ENCODE measurements at places on chromosomes 16 and 17.

GRCh38 chr17:4703330-4703691 lies 626 bp downstream of the PELP1 start:
- no peak for DNase-seq

DNA sequence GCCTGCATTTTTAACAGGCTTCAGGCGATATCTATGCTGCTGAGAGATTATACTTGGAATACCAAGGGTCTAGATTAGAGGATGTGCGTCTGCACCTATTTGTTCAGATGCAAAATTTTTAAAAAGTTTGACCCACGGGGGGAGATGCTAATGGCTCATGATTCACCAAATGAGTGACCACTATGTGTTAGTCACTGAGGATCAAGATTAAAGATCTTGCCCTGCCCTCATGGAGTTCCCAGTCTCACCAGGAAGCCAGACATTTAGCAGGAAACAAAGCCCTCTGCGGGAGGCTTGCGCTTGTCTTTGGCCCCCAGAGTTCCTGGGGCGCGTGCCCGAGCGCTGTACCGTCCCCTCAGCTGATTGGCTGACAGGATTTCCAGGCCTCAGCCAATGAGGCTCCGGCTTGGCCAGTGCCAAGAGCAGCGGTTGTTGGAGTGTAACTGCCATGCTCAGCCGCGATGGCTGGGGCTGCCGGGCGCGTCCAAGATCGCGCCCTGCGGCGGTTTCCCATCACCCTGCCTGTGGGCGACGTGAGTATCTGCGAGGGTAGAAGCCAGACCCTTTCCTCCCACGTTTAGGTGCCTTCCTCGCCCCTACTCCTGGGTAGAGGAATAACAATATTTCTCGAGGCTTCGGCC lies 4.5 kb upstream of the DDX19B start:
- no peak for DNase-seq

GRCh38 chr17:31506517-31506916 lies 115.0 kb downstream of the RAB11FIP4 start:
- no peak for DNase-seq

DNA sequence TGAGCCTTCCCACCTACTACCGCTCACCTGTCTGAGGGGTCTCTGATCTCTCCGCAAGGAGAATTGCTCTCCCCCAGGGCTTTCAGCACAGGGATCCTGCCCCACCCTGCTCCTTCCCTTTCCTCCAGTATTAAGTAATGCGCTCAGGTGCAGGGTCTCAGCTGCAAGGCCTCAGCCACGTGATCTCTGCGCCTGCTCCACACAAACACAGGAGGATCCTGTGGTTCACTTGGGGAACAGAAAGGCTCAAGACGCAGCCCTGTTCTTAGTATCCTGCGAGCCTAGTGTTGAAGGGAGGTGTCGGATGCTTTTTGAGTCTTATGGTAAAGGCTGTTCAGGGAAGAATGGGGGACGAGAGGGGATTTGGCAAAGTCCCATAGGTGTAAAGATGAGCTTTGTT lies 41.6 kb upstream of the GCSH start:
- no peak for DNase-seq

DNA sequence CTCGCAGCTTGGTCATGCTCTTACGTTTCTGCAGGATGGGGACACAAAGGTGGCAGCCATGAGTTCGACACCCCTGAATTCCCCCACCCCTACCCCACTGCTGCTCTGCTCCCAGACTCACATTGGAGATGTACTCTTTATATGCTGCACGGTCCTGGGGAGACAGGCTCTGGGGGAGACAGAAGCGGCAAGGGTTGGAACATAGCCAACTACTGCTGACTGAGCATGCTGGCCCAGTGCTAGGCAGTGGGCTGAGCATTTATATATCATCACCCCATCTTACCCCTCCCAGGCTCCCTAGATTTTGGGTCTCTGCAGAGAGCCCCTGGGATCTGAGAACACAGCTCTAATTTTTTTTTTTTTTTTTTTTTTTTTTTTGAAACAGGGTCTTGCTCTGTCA lies 8.1 kb upstream of the ATXN7L3 start:
- DNase-seq: no peak

GRCh38 chr17:31486351-31487062 lies 95.0 kb downstream of the RAB11FIP4 start:
- no peak for DNase-seq

DNA sequence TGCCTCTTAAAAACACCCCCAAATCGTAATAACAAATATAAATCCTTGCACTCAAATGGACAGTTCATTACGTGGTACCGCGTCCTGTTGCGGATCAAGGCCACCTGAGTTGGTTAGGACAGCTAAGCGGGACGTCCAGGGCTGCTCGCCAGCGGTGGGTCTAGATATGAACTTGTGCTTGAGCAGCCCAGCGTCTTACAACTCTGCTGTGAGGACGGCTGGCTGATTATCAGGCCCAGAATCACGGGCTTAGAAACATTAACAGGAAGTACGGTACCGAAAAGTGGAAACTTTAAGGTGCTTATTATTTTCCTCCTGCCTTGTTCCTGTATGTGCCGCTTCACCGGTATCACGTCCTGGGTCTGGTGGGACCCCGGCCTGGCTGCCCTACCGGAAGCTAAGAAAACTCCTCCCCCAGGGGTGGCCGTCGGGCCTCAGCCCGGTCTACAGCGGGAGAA lies 832 bp upstream of the SRRM2 start:
- DNase-seq: no peak

GRCh38 chr16:74652249-74652648 lies 14.4 kb downstream of the RFWD3 start:
- DNase-seq: no peak

DNA sequence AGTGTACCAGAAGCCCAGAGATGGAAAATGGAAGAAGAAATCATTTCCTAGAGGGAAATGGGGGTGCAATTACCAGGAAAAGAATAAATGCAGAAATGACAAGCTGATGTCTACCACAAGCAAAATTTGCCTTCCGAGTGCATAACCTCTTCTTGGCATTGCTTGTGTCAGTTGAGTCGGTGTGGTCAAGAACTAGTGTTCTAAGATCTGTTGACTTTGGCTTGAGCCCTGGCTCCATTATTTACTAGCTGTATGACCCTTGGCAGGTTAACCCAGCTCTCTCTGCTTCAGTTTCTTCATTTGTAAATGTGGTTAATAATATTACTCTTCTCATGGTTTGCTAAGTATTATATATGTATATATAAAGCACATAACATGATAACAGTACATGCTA lies 273.0 kb upstream of the IRX5 start:
- DNase-seq: no peak

DNA sequence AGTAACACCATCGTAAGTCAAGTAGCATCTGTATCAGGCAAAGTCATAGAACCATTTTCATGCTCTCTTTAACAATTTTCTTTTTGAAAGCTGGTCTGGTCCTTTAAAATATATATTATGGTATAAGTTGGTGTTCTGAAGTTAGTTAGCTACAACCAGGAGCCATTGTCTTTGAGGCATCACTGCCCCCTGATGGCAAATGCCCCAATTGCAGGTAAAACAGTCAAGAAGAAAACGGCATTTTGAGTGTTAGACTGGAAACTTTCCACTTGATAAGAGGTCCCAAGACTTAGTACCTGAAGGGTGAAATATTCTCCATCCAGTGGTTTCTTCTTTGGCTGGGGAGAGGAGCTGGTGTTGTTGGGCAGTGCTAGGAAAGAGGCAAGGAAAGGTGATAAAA lies 14.1 kb downstream of the TP53 start:
- no peak for DNase-seq

- no peak for DNase-seq
These were observed 69.5 kb upstream of the NOL11 start for GRCh38 chr17:67648032-67648905.

GRCh38 chr17:52202520-52203080 lies 44.1 kb upstream of the CA10 start:
- no peak for DNase-seq

DNA sequence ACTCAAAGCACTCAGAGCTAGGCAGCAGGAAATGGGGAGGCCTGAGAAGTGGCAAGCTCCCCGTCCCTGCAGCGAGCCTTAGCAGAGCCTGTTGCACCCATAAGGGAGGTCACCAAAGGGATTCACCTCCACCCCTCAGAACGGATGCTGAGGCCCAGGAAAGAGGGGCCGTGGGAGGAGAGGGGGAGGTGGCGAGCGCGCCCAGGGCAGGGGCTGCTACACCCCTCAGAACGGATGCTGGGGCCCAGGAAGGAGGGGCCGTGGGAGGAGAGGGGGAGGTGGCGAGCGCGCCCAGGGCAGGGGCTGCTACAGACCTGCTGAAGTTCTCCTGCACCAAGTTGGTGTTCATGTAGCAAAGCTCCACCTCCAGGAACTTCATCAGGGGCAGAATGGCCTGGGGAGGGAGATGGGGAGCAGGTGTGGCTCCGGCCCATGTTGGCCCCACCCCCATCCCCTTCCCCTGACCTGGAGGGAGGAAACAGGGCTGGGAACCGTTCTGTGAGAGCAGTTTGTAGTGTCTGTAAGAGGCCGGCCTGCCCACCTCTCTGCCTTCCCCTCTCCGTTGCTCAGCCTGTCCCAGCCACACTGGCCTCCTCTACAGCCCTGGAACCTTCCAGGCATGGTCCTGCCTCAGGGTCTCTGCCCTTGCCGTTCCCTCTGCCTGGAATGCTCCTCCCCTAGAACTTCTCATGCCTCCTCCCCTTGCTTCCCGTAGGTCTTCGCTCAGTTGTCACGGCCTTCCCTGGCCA lies 11.4 kb downstream of the UNC13D start:
- DNase-seq: no peak

DNA sequence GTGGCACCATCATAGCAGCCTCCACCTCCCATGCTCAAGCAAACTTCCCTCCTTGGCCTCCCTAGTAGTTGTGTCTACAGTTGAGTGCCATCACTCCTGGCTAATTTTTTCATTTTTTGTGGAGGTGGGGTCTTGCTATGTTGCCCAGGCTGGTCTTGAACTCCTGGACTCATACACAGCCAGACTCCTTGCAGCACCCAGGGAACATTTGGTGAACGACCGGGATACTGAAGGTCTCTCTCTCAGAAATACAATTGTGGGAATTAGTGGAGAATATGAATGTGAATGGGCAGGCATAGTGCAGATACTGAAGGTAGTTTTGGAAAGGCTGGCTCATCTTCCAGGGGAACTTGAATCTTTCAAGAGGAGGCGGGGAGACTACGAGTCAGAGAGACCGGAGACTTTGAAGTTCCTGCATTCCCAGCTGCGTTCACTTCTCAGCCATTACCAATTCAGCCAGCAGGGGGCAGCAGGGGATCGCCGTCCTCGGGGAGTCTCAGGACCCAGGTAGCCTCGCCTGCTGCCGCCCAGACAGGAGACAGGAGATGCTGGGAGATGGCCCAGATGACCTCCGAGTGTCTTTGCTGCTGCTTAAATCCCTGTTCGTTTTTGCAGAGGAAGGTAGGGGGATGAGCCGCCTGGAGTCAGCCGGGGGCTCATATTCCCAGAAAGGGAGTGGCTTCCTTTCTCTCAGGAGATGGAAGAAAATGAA lies 68.6 kb downstream of the HAPSTR1 start:
- no peak for DNase-seq

- DNase-seq: no peak
These were observed 72.0 kb downstream of the TMEM132E start for GRCh38 chr17:34651402-34651811.

DNA sequence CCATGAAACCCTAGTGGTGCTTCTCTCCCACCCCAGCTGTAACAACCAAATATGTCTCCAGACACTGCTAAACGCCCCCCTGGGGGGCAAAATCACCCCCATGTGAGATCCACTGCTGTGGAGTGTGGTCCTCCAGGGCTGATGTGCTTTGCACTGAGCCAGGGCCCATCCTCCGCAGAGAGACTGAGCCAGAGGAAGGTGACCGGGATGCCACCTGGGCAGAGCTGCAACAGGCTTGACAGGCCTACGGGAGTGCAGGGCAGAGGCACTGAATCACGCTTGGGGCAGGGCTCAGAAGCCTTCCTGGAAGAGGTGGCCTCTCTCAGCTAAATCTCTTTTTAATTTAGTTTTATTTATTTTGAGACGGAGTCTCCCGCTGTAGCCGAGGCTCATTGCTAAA lies 4.4 kb downstream of the GJD3 start:
- no peak for DNase-seq

- DNase-seq: no peak
These were observed 16.2 kb downstream of the LUC7L start for GRCh38 chr16:212999-213398.

GRCh38 chr16:57950382-57950781 lies 20.5 kb downstream of the CNGB1 start:
- DNase-seq: no peak

GRCh38 chr17:32546031-32546444 lies 59.2 kb downstream of the CDK5R1 start:
- no peak for DNase-seq

DNA sequence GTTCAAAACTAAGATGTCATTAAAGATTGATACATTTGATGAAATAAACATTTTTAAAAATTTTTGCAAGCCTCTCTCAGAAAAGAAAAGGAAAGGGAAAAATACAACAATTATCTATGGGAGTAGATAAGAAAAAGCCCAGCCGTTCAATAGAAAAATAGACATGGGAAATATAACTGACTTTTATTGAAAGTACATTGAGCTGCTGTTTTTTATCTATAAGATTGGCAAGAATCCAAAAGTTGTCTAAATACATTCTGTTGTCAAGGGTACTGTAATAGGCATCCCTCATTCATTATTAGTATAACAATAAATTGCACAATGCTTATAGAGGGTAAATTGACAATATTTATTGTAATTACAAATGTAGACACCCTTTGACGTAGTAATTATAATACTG lies 38.4 kb upstream of the IRX6 start:
- DNase-seq: no peak

DNA sequence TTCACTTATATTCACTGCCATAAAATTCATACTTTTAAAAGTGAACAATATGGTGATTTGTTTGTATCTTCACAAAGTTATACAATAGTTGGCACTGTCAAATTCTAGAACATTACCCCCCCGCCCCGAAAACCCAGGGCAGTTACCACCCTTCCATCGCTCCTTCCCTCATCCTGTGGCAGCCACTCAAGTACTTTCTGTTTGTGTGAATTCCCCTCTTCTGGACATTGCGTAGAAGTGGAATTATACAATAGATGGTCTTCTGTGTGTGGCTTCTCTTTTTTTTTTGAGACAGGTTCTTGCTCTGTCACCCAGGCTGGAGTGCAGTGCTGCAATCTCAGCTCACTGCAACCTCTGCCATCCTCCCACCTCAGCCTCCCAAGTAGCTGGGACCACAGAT lies 58.6 kb downstream of the SPECC1 start:
- no peak for DNase-seq

DNA sequence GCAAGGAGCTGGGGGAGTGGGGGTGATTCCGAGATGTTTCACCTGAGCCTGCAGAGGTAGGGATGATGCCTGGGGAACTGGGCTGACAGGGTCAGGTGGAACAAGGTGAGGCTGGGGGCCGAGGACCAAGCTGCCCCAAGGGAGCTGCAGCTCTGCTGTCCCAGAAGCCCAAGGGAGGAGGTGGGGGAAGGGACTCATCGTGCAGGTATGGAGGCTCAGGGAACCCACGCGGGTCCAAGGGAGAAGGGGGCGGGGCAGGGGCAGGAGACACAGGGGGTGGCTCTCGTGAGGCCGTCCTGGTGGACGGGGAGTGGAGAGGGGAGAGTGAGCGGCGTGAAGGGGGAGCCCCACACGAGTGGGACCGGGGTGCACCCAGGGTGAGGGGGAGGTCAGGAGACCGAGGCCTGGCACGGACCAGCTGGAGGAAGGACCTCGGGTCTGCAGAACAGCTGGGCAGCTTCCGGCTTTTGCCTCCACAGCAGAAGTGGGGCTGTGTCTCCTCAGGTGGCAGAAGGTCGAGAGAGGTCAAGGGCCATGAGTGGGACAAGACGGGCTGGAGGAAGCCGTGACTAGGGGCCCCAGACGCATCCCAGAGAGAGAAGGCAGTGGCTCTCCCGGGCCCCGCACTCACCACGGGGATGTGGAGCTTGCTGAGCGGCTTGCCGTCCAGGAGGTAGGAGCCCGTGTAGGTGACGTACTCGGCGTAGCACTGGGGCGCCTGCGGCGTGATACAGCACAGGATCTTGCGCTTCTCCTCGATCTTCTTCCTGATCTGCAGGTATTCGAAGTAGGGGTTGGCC lies 61.1 kb downstream of the ZNF778 start:
- DNase-seq: no peak

All from NCI-H1048 (cell line).